AG04449 (cell line): ENCODE measurements at places on chromosomes 7 and 10.
A peak's percentile ranks its signal among the peaks of the same experiment; 100 is the strongest.

GRCh38 chr7:108415821-108416536 is 40.3 kb downstream of the NRCAM start:
- no peak for DNase-seq

GRCh38 chr10:10499839-10500238 is 517.8 kb upstream of the CELF2 start:
- peak; percentile 16 for DNase-seq

GRCh38 chr7:40733578-40733977 is 598.8 kb downstream of the SUGCT start:
- no peak for DNase-seq

DNA sequence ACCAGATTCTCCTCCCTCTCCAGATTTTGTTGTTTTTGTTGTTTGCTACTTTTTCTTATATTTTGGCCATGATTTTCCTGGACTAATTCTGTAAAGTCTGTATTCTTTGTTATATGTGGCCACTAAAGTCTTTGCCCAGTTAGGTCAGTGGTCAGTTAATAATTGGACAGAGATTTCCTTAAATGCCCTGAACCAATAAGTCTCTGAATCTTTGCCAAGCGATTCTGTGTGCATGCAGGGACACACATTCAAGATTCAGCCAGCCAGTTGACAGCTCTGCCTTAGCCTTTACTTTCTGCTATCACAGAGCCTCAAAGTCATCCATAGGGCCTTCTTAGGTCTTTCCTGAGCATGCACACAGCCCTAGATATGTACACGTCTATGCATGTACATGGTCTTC is 11.0 kb upstream of the COL17A1 start:
- no peak for DNase-seq

DNA sequence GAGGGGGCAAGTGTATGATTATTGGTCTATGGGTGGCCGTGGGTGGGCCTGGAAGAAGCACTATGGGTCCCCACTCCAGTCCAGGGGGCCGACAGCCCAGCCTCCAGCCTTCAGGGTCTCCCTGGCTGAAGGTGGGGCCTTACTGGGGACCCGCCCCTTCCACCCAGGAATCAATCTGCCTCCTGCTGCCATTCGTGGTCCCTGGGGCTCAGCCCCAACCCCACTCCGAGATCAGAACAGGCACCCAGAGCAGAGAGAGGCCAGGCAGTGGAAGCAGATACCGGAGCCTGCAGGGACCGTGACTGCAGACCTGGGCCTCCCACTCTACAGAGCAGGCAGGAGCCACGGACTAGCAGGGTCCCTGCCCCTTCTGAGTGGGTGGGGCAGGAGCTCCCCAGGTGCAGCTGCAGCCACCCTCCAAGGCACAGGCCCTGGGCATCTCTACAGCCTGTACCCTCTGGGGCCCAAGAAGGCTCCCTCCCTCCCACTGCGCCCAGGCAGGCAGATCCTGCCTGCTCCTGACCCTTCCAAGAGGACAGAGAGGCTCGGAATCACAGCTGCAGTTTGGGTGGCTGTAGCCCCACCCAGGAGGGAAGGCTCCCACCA is 13.6 kb upstream of the FOXL3 start:
- DNase-seq, result no peak

- DNase-seq, result no peak
Measured at GRCh38 chr7:75983471-75984129, 10.8 kb downstream of the TMEM120A start.

GRCh38 chr7:99010281-99010680 is 131.9 kb downstream of the TRRAP start:
- no peak for DNase-seq
